Pons (tissue), 1 donor: ENCODE measurements at places on chromosomes 12 and 14.

DNA sequence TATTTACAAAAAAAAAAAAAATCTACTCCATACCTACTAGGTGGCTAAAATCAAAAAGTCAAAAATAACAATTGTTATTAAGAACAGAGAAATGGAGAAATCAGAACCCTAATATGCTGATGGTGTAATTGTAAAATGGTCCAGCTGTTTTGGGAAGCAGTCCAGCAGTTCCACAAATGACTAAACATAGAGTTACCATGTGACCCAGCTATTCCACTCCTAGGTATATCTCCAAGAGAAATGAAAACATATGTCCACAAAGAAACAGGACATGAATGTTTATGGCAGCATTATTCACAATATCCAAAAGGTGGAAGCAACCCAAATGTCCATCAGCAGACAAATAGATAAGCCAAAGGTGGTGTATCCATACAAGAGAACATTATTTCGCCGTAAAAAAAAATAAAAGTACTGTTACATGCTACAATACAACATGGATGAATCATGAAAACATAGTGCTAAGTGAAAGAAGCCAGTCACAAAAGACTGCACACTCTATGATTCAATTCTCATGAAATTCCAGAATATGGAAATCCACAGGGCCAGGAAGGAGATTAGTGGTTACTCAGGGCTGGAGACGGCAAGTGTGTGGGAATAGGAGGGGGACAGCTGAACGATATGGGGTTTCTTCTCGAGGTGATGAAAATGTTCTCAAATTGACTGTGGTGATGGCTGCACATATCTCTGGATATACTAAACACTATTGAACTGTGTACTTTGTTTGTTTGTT is 9.1 kb upstream of the DPF3 start:
- DNase-seq: no peak

GRCh38 chr14:38291681-38292467 is 36.0 kb upstream of the CLEC14A start:
- DNase-seq: no peak

GRCh38 chr14:105163040-105163742 is 5.4 kb downstream of the JAG2 start:
- no peak for DNase-seq

- DNase-seq: peak; percentile 83
Measured at GRCh38 chr12:26298785-26299621, 103.6 kb downstream of the SSPN start.

DNA sequence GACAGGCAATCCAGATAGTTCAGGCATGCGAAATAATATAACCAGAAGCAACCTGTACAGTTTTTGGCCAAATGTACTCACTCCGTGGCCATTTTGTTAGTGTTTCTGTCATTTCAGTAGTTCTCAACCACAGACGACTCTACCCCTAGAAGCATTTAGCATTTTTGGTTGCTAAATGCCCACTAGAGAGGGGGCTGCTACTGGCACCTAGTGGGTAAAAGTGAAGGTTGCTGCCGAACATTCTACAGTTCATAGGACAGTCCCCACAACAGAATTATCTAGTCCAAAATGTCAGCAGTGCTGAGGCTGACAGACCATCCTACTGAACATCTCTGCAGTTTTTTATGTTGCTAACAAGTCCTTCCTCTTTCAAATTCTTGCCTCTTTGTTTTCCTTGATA is 107.4 kb downstream of the TSHR start:
- peak; percentile 12 for DNase-seq

- DNase-seq: peak; percentile 52
Measured at GRCh38 chr12:9064815-9065606, 50.7 kb downstream of the A2M start.

DNA sequence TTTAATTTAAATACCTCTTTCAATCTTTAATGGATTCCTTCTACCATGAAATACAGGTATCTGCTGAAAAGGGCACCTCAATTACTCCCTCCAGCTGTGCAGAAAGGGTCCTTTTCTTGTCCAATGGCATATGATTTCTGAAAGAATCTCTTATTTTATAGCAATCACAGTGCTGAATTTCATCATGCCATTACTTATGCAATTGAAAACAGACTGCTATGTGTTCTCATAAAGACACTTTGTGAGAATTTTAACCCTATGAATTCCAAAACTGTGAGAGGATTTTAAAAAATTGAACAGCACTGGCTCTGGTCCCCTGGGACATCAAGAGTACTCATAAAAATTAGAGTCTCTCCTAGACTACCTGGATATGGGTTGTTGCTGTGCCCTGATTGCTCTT is 45.9 kb upstream of the CNOT2 start:
- peak; percentile 62 for DNase-seq
